H9 (cell line): ENCODE measurements at places on chromosomes 6 and 20.

- DNase-seq, result no peak
Observed at GRCh38 chr6:124056407-124057334, 253.0 kb downstream of the NKAIN2 start.

GRCh38 chr6:107447663-107448216 is 11.6 kb downstream of the PDSS2 start:
- DNase-seq, result no peak

DNA sequence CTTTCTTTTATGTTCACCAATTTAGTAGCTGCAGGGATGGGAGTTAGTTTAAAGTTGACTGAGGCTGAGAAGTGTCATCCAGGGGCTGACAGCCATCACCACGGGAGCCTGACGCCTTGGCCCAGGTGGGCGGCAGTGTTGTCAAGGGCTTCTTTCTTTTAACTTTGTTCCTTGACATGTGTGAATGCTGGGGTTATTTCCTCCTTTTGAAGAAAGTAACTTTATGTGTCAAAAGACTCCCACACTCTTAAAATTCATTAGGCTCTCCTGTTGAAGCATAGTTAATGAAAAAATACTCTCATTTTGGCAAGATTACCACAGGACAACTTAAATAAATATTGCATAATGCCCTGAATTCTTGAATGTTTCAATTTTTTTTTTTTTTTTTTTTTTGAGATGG is 50.0 kb downstream of the SASH1 start:
- no peak for DNase-seq

- no peak for DNase-seq
Observed at GRCh38 chr6:128720891-128721290, 162.0 kb upstream of the LAMA2 start.

GRCh38 chr20:17614176-17614811 is 44.4 kb downstream of the DSTN start:
- DNase-seq, result peak; percentile 31
